Myocyte (in vitro differentiated cells): ENCODE measurements at places on chromosomes 12 and 14.

DNA sequence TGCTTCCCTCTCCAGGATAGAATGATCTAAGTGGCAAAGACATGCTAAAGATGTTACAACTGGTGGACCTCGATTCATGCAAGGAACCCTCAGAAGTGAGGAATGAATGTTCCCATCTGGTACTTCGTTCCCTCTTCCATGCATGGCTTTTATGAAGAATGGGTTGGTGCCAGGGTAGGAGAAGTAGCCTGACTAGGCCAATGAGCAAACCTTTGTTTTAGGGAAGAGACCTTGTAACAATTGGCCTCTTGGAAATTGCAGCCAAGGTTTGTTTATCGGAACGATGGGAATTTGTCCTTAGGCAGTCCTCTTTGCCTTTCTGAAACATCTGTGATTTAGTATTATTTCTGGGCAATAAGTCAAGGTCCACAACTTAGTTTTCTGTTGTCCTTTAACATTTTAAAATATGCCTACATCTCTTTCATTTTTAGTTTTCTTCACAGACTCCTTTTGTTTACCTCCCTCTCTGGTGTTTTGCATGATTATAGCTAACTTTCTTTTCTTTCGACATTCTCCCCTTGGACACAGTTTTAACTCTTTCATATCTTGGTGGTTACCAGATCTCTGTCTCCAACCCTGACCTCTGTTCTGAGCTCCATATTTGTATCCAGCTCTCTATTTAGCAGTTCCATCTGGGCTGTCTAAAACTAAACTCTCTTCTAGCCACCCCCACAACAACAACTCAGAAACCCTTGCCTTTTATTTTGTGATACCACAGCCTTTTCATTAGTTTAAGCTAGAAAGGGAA lies 70.0 kb downstream of the DIP2B start:
- DNase-seq, result no peak

- DNase-seq, result no peak
These were observed 514.7 kb downstream of the AACS start for GRCh38 chr12:125579916-125580315.

DNA sequence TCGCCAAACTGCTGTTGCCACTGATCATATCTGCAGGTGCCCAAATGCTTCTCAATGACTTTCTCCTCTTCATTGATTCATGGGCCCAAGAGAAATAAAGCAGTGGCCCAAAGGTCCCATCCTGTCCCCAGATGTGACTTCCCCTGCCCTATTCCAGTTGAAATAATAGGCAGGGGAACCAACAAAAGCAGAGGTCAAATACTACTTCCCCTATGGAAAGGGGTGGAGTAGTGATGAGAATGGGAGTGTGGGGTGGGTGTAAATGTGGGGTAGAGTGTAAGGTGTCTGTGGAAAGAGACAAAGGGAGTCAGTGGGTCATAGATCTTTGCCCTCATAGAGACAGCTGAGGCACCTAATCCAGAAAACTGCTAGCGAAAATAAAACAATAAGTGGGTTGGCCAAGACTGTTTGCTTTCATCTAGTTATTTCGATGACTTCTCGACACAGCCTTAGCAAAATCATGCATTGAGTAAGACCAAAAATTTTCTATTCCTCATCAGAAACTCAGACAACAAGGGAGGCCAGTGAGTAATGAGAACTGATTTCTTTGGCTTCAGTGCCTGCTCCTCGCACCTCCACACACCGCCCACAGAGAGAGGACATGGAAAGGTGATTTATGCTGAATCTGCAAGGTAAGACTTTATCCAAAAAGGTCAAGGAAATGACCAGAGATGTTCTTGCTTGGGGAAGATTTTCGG lies 10.9 kb upstream of the IL22 start:
- DNase-seq, result no peak

DNA sequence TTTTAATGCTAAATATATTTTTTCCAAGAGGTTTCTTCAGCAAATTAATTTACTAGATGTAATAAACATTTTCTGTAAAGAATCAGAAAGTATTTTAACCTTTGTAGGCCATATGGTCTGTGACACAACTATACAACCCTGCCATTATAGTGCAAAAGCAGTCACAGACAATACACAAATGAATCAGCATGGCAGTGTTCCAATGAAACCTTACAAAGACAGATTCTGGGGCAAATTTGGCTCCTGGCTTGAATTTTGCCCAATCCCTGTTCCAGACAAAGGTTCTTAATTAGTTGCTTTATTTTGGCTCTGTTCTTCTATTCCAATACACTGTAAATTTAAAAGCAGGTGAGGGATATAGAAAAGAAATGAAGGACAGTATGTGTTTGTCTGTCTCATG lies 352.5 kb downstream of the C12orf50 start:
- no peak for DNase-seq

GRCh38 chr12:50751948-50752721 lies 11.8 kb upstream of the ATF1 start:
- peak; percentile 63 for DNase-seq

- DNase-seq, result no peak
These were observed 939.5 kb downstream of the SLC16A7 start for GRCh38 chr12:60535363-60535762.

DNA sequence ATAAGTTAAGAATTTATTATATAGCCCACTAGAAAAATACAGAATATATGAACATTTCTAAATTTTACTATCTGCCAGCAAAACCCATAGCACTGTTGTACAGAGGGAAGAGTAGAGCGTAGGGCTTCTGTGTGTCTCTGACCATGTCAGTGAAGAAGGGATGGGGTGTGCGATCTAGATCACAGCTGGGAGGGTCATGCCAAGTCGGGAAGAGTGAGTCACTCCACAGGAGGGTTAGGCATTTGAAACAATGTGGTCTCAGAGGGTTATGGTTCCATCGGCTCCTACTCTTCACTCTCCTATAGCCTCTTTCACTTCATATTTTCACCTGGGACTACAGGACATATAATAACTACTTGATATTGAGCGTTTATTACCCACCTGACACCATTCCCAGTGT lies 185.1 kb upstream of the DDHD1 start:
- DNase-seq, result peak; percentile 93

DNA sequence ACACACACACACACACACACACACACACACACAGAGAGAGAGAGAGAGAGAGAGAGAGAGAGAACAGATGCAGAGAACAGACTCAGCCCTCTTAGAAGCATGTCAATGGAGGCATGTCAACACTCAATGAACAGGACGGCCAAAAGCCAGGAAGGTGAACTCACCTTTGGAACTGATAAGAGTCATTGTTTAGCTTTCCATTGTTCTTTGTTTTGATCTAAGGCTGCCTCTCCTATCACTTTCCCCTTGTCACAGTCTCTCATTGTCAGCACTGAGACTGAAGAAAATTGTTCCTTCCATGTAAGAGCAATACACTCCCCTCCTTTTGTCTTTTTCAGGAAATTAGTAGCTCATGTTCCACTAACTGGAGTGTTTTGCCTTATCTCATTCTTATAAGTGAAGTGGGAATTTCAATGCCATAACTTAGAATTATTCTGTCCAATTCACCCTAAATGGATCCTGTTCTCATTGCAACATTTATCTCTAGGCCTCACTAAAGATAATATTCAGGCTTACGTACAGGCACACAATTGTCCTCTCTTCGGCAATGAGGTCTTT lies 218.0 kb downstream of the DUSP6 start:
- no peak for DNase-seq

GRCh38 chr12:24066865-24067264 lies 117.4 kb upstream of the SOX5 start:
- peak; percentile 0 for DNase-seq

DNA sequence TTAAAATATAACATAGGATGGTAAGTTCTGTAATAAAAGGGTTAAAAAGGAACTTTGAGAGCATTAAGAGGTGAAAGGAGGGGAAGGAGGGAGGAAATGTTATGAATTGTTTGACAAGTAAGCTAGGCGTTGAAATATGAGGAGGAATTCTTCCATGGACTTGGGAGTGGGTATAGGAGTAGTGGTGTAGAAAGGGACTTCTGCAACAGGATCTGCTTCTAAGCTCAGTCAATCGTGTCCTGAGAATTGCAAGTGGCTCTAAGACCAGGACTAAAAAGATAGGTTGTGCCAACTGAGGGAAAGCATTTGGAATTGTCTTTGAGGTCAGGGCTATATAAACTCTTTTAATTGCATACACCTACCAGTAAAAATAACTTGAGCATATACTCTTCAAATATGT lies 74.1 kb upstream of the SLC38A2 start:
- no peak for DNase-seq

DNA sequence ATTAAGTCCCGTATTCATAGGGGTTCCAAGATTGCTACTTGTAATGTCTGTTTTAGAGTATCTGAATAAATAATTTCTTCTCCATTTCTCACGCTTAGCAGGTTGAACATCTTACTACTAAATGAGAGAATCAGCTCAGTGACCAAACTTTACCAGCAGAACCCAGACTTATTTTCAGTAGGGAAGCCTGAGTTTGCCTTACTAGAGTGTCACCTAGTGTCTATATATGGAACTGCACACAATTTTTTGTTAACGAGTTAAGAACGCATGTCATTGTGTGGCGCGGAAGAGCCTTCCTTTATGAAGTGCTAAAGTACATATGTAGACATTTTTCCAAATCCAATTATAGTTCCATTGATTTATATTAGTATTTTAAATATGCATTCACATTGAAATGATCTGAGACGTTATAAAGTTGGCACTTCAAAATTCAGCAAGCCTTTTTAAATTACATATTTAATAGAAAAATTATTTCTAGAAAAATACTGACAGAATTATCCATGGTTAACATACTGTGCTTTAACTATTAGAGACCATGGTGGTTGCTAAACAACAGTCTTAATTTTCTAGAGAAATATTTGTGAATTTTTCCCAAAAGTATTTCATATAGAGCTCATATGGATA lies 88.3 kb downstream of the RPS29 start:
- peak; percentile 76 for DNase-seq

DNA sequence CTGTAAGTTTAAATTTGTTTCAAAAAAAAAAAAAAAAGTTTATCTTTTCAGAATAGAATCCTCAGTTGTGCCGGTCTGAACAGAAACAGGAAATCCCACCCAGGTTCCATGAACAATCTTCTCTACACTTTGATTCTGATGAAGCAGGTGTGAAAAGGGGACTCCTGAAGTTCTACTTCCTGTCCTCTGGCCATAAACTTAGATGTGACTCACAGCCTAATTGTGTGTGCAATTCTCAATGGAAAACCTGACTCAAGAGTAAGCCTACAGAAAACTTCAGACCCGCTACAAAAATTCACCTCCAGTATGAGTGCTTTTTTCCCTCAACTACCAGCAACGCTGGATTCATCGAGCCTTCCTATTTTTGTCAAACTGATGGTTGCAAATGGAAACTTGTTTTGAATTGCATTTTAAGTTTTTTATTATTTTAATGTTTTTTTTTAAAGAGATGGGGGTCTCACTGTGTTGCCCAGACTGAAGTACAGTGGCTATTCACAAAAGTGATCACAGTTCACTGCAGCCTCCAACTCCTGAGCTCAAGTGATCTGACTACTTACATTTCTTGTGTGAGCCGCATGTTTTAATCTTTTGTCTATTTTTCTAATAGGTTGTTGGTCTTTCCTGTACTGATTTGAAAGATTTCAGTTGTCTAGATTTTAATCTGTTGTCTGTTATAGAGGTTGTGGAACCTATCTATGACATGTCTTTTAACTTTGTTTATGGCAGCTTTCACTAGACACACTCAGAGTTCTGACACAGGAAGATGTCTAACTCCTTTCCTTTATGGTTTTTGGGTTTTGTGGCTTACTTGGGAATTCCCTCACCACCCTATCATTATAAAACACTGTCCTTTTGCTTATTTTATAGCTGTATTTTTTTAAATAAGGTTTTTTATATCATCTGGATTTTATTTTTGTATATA lies 37.6 kb downstream of the ATG14 start:
- DNase-seq, result peak; percentile 48

DNA sequence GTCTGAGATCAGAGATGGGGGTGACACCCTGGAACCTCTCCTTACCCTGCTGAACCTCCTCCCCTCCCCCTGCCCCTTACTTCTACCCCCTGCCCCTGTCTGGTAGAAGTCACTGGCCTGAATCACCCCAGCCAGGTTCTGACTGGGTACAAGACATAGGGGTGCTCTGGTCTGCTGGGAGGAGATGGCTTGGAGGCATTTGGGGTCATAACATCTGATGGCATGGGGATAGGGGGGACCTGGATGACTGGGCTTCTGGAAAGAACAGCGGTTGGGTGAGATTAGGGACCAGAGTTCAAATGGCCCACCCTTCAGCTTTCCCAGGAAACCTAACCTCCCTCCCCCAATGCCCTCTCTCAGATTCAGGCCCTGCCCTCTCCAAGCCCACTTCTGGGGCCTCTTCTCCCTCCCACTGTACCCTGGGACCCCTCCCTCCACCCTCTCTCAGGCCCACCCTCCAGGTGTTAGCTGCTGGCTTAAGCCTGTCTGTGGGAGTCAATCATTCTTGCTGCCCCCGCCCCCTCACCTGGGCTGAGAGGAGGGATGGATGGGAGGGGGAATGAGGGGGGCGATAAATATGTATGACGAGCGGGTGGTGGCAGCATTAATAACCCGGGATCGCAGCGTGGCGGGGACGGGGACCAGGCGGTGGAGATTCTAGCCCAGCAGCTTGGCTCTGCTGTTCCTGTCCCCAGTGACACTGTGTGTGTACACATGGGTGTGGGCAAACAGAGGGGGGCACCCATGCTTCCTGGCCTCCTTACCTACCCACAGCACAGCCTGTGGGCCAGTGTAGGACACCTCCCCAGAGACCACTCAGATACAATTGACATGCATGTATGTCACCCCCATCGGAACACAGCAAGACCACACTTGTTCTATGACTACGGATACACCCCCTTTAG lies 5.9 kb downstream of the NXPH4 start:
- no peak for DNase-seq

GRCh38 chr12:49941556-49942511 lies 8.7 kb upstream of the AQP2 start:
- DNase-seq, result no peak

DNA sequence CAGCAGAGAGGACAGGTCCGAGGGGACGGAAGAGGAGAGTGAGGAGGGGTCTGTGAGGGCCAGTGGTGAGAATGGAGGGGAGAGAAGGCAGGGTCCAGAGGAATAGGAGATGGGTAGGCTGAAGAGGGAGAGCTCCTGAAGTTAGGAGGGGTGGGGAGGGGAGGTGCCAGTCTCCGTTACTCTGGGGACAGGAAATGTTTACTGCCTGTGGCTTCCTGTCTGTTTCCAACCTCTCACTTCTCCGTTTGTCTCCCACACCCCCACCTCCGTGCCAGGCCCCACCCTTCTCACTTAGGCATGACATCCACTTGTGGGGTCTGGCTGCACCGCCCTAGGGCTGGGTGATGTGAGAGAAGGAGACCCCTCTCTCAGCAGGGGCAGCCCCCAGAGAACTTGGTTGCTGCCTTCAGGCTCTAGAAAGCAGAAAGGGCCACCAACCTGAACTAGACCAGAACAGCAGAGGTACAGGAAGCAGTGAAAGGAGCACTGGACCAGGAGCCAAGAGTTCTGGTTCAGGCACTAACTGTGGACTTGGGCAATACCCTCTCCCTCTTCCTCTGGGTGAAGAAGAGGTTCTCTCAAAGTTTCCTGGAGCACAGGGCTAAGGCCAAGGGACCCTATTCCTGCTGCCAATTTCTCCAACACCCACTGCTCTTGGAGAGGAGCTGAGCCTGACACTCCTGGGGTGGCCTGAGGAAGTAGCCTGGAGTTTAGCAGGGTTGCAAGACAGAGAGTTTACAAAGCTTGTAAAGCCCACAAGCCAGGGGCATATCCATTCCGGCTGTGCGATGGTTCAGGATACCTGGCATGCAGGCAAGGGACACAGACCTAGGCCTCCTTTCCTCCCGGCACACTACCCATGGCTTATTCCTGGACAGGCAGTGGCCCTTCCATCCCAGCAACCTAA lies 5.5 kb downstream of the ITGA5 start:
- peak; percentile 52 for DNase-seq

GRCh38 chr14:95544588-95544987 lies 9.7 kb downstream of the GLRX5 start:
- peak; percentile 80 for DNase-seq

- no peak for DNase-seq
These were observed 70.7 kb downstream of the ANO6 start for GRCh38 chr12:45286621-45287020.
